ENCODE measurements at places on chromosomes 16 and 17. TPM values are rescaled to one million over a fixed set of nuclear protein-coding genes. Genes with fewer than 3 reads are reported as not detected.

GRCh38 chr17:43915559-43915958, 8.2 kb upstream of the MPP2 start:
- no peak overlapping the region for H3K4me3 ChIP-seq
- H3K36me3 ChIP-seq: no peaks in the 10 kb centered on the region
- no peak for DNase-seq
- no peak overlapping the region for H3K27ac ChIP-seq

DNA sequence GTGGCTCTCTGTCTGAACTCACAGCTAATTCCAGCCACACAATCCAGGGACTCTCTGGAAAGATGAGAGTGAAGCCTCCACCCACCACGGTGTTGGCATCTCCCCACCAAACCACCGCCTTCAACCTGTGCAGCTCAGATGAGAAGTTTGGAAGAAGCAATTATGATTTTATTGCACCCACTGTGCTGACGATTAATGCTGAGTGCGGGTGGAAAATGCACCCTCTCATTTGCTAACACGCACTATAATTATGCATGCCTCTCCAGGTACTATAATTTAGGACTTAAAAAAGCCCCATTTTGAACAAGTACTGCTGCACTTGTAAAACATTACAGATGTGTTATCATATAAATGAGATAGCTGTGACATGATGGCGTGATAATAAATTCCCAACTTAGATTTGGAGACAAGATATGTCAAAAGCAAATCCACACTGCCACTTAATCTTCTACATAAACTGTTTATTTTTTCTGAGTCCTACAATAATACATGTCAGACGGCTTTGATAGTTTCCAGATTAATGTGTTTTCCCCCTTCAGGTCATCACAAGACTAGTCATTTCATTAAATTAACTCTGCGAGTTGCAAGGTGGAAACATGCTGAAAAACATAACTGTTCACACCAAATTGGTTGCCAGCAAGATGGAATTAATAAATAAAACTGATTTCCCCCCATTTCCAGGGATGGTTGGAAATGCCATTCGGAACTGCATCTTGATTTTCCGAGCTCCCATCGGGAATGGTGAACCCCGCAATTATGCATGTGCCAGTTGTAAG, 466.5 kb upstream of the MAF start:
- no peak for DNase-seq
- H3K36me3 ChIP-seq: no peaks in the 10 kb centered on the region
- no peak overlapping the region for H3K27ac ChIP-seq
- H3K4me3 ChIP-seq: no peak overlapping the region

- no peaks in the 10 kb centered on the region for H3K27me3 ChIP-seq
- no peak overlapping the region for H3K4me3 ChIP-seq
- no peaks in the 10 kb centered on the region for H3K36me3 ChIP-seq
- H3K27ac ChIP-seq: peak overlapping the region; percentile 11
Observed at GRCh38 chr17:1931844-1932579, 93.1 kb downstream of the RTN4RL1 start.

DNA sequence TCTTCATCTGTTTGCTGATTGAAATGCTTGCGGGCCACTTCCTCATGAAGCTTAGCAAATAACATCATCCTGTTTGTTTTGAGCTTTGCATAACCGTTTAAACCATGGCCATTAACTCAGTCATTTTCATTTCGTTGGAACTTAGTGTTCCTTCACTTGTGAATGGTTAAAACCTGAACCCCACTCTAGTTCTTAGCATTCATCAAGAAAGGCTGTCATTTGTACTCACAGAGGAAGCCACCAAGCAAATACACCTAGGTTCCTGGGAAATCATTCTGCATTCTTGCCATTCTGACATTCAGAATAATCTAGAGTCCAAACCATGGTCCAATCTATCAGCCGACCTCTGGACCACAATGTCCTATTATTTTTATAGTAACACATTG, 8.4 kb upstream of the TAT start:
- H3K27me3 ChIP-seq: peaks cover 19% of the 10 kb centered on the region
- no peak overlapping the region for H3K27ac ChIP-seq
- no peak for DNase-seq

DNA sequence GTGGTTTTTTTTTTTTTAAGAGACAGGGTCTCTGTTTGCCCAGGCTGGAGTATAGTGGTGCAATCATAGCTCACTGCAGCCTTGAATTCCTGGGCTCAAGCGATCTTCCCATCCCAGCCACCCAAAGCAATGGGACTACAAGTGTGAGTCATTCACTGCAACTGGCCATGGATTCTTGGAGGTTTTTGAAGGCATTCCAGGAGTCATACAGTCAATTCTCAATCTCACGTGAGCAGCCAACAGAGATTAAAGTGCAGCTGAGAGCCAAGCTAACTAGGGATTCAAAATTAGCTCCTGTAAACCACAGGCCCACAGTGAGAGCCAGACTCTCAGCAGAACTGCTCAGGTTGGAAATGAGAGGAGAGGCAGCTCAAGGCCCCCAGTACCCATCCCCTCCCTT, 30.2 kb downstream of the XPO6 start:
- no peak for DNase-seq
- H3K36me3 ChIP-seq: peaks cover 4% of the 10 kb centered on the region
- H3K27ac ChIP-seq: peak overlapping the region; percentile 52
- H3K4me3 ChIP-seq: no peak overlapping the region
- H3K27me3 ChIP-seq: no peaks in the 10 kb centered on the region

DNA sequence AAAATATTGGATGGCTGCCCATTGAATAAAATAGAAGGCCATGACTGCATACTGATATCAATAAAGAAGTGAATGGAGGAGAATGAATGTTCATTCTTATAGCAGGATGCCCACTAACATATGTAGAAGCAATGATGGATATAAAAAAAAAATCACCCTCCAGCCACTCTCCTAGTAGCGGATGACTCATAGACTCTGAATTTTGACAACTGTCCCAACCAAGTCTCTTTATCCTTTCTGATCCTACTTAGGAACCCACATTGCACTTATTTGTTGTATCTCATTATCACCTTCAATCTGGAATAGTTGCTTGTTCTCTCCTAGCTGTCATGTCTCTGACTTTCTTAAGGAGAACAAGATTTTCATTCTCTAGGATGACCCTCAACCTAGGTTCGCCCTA, 429.9 kb downstream of the HS3ST3B1 start:
- no peak for DNase-seq
- H3K27ac ChIP-seq: no peak overlapping the region
- H3K27me3 ChIP-seq: no peaks in the 10 kb centered on the region
- no peak overlapping the region for H3K4me3 ChIP-seq

DNA sequence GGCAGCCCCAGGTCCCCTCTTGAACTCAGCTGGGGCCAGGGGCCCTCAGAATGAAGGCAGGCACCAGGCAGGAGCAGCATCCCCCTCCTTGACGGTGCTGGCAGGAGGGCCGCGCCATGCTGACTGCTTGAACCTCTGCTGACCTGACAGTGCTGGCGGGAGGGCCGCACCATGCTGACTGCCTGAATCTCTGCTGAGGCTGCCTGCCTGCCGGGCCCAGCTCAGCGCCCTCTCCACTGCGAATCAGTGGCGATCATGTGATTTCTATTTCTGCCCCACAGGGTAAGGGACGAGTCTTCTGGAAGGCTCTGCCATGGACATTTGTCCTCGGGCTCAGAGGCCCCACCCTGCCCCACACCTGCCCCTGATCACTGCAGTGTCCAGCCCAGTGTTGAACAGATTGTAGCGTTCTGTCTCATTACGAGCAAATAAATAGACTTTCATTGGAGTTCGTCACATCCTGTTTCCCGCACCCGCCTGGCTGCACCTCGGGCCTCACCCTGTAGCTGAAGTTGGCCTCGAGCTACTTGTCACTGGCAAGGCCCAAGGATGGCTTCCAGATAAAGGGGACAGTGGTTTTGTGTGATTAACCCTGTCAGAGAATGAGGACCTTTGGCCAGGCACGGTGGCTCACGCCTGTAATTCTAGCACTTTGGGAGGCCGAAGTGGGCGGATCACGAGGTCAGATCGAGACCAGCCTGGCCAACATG, 8.6 kb downstream of the C16orf90 start:
- H3K27ac ChIP-seq: peak overlapping the region; percentile 36
- H3K36me3 ChIP-seq: no peaks in the 10 kb centered on the region

DNA sequence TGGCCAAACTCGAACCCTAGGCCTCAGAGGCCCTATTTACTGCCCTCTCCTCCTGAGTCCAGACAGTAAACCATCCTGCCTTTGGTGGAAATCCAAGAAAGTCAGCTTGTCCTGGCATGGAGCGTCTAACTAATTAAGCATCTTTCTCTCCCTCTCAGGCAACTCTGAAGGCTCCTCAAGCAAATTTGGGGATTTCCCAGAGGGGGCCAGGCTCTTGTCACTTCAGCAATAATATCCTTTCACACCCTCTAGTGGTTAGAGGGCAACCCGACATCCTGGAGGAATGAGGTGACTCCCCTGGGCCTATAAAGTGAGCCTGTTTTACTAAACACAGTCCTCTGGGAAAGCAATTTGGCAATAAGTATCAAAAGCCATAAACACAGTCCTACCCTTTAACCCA, 60.4 kb downstream of the NOG start:
- no peaks in the 10 kb centered on the region for H3K4me1 ChIP-seq
- H3K36me3 ChIP-seq: no peaks in the 10 kb centered on the region
- no peak overlapping the region for H3K4me3 ChIP-seq

GRCh38 chr16:73083271-73083670, 35.3 kb upstream of the ZFHX3 start:
- no peak for DNase-seq
- no peaks in the 10 kb centered on the region for H3K27me3 ChIP-seq
- H3K4me3 ChIP-seq: no peak overlapping the region
- no peaks in the 10 kb centered on the region for H3K36me3 ChIP-seq
- peaks cover 16% of the 10 kb centered on the region for H3K4me1 ChIP-seq
- no peak overlapping the region for H3K27ac ChIP-seq

DNA sequence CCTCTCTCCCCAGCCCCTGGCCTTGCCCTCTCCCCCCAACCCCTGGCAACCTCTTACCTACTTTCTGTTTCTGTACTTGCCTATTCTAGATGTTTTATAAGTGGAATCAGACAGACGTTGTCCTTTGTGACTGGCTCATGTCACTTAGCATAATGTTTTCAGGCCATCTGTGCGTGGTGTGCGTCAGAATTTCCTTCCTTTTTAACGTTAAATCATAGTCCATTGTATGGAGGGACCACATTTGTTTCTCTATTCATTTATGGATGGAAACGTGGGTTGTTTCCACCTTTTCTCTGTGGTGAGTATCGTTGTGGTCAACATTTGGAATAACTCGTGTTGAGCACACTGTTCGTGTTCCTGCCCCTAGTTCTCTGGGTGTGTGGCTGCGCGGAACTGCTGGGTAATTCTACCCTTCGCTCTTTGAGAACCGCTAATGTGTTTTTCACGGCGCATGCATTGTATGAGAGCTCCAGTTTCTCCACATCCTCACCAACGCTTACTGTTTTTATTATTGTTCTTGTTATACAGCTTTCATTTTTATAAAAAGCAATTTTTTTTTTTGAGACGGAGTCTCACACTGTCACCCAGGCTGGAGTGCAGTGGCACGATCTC, 26.3 kb downstream of the ACTG1 start:
- no peak overlapping the region for H3K27ac ChIP-seq
- H3K4me3 ChIP-seq: no peak overlapping the region
- H3K27me3 ChIP-seq: no peaks in the 10 kb centered on the region
- peaks cover 15% of the 10 kb centered on the region for H3K4me1 ChIP-seq
- DNase-seq: no peak
- H3K36me3 ChIP-seq: no peaks in the 10 kb centered on the region

DNA sequence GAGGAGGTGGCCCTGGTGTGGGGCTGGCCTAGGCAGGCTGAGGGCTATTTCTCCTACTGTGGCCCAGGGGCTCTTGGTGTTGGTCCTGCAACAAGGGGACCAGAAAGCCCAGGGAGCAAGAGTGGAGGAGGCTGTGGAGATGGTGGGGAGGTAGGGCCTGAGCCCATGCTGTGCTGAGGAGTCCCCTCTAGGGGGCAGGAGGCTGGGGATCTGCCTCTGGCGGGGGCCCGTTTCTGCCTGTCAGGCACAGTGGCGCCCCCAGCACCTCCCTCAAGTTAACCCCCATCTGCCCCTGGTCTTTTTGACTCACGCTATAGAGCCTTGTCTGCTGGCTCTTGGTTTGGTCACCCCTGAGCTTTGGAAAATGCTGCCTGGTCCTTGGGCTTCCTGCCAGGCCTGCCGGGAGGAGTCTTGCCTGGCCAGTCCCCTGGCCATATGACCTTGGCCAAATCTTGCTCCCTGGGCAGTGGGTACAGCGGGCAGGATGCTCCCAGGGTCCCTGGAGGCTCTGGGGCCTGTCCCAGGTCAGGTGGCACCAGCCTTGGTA, 5.9 kb downstream of the BAIAP2 start:
- DNase-seq: no peak
- H3K27me3 ChIP-seq: peaks cover 13% of the 10 kb centered on the region
- H3K36me3 ChIP-seq: no peaks in the 10 kb centered on the region
- H3K4me1 ChIP-seq: peaks cover 36% of the 10 kb centered on the region
- no peak overlapping the region for H3K4me3 ChIP-seq

DNA sequence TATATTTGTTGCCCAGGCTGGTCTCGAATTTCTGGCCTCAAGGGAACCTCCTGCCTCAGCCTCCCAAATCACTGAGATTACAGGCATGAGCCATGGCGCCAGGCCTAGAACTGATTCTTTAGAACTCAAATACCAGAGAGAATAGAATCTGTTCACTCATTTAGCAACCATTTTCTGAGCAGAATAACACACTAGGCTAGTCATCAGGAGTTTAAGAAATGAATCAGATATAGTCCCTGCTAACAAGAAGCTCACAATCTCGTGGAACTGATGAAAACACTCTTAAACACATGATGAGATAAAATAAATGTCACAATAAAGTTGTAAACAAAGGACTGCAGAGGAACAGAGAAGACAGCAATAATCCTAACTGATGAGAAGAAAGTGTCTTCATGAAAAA, 55.8 kb upstream of the ADCY9 start:
- H3K4me3 ChIP-seq: no peak overlapping the region
- no peaks in the 10 kb centered on the region for H3K36me3 ChIP-seq
- no peaks in the 10 kb centered on the region for H3K27me3 ChIP-seq
- DNase-seq: no peak
- H3K4me1 ChIP-seq: no peaks in the 10 kb centered on the region

- no peak for DNase-seq
- no peak overlapping the region for H3K4me3 ChIP-seq
- H3K27me3 ChIP-seq: no peaks in the 10 kb centered on the region
Observed at GRCh38 chr17:45087504-45087975, 26.4 kb downstream of the NMT1 start.

GRCh38 chr16:20369452-20370054, 17.0 kb upstream of the UMOD start:
- H3K36me3 ChIP-seq: no peaks in the 10 kb centered on the region
- DNase-seq: no peak
- no peaks in the 10 kb centered on the region for H3K27me3 ChIP-seq

UBE2Z gene
- total RNA-seq: 33.1 TPM

AGRP gene
- total RNA-seq: not detected

ZNF646 gene
- 12.0 TPM for total RNA-seq

ZFP90 gene
- total RNA-seq: 11.6 TPM

KRT34 gene
- not detected for total RNA-seq

TMEM114 gene
- 0.37 TPM for total RNA-seq

GCGR gene
- not detected for total RNA-seq

AHSP gene
- total RNA-seq: not detected

ZSWIM7 gene
- total RNA-seq: 33.3 TPM

WFDC1 gene
- total RNA-seq: 0.71 TPM

XYLT1 gene
- 1.6 TPM for total RNA-seq

TEKT5 gene
- total RNA-seq: not detected

OSGIN1 gene
- total RNA-seq: 6.7 TPM

Measured in heart right ventricle (tissue), 16 donors.